ENCODE measurements at places on chromosomes 3 and 15.

- no peak for DNase-seq
Observed at GRCh38 chr15:36769098-36769497, 189.7 kb downstream of the CDIN1 start.

DNA sequence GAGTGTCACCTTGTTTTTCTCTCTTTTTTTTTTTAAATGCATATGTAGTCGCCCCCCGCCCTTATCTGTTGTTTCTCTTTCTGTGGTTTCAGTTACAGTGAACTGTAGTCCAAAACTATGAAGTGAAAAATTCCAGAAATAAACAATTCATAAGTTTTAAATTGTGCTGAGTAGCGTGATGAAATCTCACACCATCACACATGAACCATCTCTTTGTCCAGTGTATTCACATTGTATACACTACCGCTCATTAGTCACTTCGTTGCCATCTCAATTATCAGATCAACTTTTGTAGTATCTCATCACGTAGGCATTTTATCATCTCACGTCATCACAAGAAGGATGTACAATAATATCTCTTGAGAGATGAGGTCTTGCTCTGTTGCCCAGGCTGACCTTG is 62.5 kb upstream of the MLF1 start:
- no peak for DNase-seq

GRCh38 chr15:70023064-70023768 is 74.5 kb downstream of the TLE3 start:
- no peak for DNase-seq

- DNase-seq: no peak
Observed at GRCh38 chr15:36758800-36759199, 179.4 kb downstream of the CDIN1 start.

- no peak for DNase-seq
Observed at GRCh38 chr3:4703054-4703480, 209.9 kb downstream of the ITPR1 start.

DNA sequence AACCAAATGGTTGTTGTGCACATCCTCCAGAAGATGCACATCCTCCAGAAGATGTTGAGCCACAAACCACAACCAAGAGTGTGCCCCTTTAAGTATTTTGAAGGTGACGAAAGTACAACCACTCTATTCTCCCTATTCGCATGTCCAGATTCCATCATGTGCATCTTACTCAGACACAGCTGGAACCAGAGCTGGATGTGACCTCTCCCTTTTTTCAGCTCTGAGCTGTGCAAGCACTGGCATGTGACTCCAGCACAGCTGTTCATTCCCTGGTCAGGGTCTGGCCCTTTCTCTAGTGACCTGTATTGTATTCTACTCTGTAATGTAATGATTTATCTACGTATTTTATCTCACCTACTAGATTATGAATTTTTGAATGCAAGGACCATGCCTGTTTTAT is 29.3 kb upstream of the DLG1 start:
- DNase-seq: no peak

DNA sequence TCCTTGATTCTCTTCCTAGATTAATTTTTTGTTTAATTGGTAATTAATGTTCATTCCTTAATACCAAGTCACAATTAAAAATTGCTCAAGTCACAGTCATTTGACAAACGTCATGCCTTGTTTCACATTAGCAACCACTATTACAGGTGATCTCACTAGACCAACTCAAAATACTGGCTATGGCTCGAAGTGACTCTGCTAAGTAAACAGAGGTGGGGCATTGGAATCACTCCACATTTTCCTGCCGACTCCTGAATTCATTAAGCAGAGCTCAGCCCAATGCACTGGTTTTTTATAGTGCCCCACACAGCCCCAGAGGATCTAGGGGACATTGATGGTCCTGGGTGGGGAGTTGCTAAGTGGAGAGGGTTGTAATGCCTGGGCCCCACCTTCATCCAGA is 201.2 kb upstream of the NSMCE3 start:
- no peak for DNase-seq
